G401 (cell line): ENCODE measurements at places on chromosomes 3 and 15.

DNA sequence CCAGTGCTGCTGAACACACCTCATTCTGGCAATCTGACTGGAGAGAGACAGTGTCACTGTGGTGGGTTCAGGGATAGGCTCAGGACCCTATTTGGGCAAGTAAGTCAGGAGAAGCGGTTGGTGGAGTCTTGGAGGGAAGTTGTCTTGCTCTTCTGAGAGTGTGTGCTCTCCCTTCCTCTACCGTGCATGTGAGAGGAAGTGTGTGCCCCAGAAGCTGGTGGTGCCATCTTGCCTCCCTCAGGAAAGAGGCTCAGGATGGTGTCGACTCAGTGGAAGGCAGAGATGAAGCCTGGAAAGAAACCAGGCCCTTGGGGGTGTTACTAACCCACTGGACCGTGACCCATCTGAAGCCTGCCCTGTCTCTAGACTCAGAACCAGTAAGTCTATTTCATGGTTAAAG is 6.8 kb upstream of the RARRES1 start:
- no peak for DNase-seq

DNA sequence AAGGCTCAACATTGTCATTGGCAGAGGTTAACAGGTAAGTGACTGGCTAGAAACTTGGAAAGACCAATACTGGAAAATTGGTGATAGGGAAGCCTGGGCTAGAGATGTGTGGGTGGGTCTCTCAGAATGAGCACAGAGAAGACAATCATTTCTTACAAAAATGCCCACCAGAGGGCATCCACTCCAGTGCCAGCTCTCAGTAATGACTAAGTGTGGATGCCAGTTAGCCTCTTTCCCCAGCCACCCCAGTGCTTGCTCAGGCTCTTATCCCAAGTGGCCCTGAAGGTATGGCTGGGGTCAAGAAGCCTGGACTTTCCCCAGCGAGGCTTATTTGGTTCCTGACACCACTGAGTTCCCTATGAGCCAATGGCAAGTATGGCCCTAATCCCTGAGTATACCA is 115.9 kb upstream of the ST8SIA2 start:
- peak; percentile 63 for DNase-seq

DNA sequence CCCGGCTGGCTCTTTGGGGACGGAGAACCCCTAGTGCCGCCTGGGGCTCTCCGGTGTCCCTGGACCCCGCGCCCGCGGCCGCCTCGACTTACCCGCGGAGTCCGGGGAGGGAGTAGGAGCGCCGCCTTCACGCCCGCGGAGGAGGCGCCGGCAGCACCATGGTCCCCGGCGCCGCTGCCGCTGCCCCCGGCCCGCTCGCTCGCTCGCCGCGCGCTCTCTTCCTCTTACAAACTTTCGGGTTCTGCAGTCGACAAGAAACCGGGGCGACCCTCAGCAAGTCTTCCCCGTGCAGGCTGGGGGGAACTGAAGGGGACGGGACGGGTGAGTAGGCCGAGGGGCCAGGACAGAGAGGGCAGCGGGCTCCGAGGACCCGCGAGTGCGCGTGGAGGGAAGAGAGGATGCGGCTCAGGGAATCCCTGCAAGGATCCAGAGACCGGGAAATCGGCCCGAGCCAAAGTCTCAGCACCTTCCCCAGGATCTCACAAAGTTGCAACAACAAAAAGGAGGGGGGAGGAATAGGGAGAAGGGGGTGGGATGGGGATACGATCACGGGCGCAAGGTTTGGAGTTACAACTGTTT is 2.0 kb downstream of the FOXP1 start:
- DNase-seq: peak; percentile 33

GRCh38 chr3:143608966-143609365 is 239.3 kb downstream of the SLC9A9 start:
- DNase-seq: no peak

DNA sequence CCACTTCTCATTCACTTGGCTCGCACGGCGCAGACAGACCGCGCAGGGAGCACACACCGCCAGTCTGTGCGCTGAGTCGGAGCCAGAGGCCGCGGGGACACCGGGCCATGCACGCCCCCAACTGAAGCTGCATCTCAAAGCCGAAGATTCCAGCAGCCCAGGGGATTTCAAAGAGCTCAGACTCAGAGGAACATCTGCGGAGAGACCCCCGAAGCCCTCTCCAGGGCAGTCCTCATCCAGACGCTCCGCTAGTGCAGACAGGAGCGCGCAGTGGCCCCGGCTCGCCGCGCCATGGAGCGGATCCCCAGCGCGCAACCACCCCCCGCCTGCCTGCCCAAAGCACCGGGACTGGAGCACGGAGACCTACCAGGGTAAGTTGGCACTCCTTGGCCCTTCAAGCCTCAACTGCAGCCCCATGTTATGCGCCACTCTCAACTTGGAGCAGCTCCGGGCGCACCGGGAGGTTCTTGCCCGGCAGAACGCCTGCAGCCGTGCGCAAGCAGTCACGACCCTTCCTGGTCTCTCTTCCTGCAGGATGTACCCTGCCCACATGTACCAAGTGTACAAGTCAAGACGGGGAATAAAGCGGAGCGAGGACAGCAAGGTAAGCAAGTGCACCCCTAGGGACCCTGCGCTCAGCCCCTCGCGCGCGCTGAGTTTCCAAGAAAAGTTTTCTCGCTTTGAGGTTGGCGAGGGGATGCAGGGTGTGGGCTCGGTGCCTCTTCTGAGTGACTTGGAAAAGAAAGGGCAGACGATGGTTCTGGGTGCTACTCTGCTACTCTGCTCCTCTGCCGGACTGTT is at the start of gene BHLHE40:
Gene BHLHE40, plus strand, starts transcription at position 10 of the 801 bp plus-strand sequence. Its CDS starts 282 bp downstream, at position 292.
- peak; percentile 47 for DNase-seq

DNA sequence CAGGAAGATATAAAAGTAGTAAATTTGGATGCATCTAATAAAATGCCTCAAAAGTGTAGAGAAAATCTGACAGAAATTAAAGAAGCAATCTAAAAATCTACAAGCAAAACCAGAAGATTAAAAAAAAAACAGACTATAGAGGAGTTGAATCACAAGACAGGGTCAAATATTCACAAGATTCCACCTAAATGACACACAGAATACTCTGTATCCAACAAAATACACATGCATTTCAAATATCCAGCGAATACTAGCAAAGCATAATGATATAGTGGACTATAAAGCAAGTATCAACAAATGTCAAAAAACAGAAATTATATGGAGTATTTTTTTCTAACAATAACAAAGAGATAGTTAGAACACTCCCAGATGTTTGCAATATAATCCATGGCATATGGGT is 20.5 kb upstream of the ACTC1 start:
- DNase-seq: no peak

DNA sequence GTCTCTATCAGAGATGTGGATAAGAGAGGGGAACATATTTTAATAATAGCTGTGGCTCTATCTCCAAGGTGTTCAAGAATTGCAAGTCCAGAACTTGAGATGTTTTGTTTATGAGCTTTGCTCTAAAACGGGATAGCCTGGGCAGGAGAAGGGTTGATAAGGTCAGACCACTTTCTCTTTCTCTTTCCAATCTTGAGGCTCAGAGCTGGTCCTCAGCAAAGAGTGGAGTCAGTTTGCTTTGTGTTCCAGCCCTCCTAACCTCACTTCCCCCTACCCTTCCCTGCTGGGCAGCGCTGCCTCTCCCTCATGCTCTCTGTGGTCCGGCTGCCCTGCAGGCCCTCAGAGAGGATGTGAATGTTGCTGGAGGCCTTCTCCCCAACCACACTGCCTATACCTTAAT is 13.8 kb downstream of the KLHL6 start:
- no peak for DNase-seq

DNA sequence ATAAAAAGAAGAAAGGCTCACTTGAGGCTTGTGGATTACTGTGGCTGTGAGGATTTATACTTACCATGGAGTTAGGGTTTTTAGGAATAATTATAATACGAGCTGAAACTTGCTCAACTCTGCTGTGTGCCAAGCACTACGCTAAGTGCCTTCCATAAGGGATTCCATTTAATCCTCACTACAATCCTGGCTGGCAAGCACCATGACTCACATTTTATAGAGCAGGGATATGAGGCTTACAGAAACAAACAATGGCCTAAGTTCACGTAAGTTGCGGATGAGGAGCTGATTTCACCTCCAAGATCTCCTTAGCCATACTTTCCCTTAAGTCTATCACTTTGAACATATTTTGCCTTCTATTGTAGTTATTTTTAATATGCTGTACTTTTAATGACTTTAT is 43.9 kb upstream of the ARL8B start:
- DNase-seq: no peak

- no peak for DNase-seq
Measured at GRCh38 chr3:168951368-168951767, 712.1 kb downstream of the MECOM start.

DNA sequence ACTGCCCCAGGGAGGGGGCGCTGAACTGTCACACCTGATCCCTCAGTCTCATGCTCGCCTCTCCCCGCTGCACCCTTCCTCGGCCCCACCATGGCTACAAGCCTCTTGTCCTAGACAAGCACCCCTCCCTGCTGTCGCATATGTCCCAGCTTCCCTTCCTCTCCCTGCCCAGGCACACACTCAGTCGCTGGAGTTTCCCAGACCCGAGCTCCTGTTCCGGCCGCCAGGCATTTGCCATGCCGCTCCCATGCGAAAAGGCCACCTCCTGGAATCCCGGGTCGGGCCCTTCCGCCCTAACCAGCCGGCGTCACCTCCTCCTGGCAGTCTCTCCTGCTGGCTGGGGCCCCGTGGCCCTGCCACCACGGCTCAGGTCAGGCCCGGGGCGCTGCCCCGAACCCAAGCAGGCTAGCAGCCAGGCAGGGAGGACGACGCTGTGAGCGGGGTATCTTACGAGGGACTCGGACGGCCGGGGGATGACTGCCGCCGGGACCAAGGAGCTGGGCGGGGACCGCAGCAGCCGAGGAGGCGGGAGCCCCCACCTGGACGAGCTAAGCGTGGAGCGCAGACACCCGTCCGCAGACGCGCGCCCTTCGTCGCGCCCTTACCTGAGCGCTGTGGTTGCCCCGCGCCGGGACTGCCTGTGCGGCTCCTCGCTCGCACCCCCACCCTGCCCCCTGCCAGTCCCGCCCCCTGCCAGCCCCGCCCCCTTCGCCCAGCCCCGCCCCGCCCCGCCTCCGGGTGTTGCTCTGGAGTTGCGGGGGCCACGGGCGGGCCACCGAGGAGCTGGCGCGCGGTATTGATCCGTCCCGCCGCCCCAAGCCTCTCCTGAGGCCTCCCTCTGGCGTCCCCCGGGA is at the start of gene ALS2CL:
Gene ALS2CL, minus strand, starts transcription at position 642 of the 854 bp plus-strand sequence. CDS start 4,239 bp downstream, outside the sequence.
- peak; percentile 63 for DNase-seq

DNA sequence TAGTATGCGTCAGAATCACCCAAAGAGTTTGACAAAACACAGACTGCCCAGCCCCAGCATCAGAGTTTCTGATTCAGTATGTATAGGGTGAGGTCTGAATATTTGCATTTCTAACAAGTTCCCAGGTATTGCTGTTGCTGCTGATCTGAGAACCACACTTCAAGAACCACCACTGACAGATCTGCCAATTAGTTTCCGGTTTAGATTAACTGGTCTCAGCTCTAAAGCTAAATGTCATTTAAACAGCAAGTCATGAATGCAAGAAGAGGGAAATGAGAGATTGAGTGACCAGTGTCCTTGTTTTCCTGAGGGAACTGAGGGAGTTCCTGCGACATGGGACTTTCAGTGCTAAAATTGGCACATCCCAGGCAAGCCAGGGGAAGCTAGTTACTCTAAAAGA is 305.0 kb downstream of the ZNF385D start:
- no peak for DNase-seq

DNA sequence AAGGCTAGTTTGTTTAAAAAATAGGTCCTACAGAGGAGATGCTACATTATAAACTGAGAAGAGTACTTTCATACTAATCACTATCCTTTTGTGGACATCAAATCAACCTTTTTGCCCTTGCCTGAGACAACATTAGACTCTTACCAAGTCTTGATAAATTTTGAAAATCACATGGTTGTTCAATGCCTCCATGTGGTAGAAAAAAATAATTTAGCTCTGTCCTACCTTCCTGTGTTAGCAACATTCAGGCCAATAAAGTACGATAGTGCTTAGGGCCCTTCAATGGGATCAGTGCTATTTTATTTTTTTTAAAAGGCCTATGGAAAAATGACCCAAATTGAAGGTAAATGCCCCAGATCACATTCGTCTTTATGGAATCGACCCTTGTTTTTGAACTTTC is 5.0 kb upstream of the UBE2E1 start:
- DNase-seq: peak; percentile 69

- DNase-seq: no peak
Measured at GRCh38 chr3:15454965-15455364, 27.6 kb downstream of the EAF1 start.

DNA sequence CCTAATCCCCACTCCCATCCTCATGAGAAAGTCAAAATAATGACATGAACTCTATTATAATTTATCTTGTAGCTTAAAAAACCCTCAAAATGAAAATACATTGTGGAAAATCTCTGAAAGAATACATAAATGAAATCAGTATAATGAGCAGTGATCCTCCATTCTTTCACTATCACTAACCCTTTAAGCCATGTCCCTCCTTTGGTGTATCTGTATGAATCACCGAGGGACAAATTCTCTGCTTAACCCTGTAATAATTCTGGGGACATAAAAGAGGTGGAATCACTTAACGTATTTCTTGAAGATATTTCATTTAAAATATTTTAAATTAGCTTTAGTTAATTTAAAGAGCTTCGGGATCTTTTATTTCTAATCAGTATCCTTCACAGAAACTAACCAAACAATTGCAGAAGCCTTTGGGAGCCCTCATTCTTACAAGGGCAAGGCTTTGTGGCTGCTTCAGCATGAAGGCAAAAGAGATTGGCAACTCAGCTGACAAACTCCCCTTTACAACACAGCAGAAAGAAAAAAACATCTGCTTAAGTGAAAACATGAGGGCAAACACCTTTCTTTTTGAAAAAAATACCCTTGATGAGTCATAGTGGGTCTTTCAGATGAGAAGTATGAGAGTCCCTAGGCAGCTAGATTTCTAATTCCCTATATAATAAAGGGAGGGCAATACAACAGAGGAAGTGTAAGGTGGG is 44.0 kb upstream of the ALCAM start:
- no peak for DNase-seq

GRCh38 chr15:92818651-92819277 is 81.4 kb upstream of the CHD2 start:
- DNase-seq: peak; percentile 59

DNA sequence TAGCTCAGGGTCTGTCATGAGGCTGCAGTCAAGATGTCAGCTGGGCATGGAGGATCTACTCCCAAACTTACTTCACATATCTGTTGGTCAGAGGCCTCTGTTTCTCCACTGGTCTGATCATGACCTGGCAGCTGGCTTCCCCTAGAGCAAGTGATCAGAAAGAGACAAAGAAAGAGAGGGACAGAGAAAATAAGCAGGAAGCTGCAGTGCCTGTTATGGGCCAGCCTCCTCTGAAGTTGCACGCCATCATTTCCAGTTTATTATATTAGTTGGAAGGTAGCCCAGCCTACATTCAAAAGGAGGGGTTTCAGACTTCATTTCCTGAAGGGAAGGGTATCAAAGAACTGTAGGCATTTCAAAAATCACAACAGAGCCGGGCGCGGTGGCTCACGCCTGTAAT is 5.0 kb upstream of the RPP25 start:
- DNase-seq: no peak

DNA sequence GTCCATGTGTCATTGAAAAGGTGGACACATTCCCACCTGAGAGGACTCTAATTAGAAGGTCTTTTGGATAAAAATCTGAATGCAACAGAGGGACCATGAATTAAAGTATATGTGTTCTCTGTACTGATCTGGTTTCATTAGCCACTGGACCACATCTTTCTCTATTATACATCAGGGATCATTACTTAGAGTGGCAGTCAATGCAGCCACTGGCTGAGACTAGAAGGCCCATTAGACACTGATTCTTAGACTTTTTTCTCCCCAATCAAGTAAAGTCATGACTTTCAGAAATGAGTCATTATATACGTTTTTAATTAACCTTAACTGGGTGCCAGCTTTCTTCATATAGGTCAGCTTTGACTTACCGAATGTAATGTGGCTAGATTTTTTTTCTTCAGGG is 550.8 kb upstream of the CFAP20DC start:
- no peak for DNase-seq

- no peak for DNase-seq
Measured at GRCh38 chr3:150243466-150243865, 164.6 kb upstream of the TSC22D2 start.
